ENCODE measurements at places on chromosomes 16 and 17. TPM values are rescaled to one million over a fixed set of nuclear protein-coding genes. Genes with fewer than 3 reads are reported as not detected.

- no peak for DNase-seq
Observed at GRCh38 chr16:67302076-67302475, 22.7 kb downstream of the PLEKHG4 start.

DNA sequence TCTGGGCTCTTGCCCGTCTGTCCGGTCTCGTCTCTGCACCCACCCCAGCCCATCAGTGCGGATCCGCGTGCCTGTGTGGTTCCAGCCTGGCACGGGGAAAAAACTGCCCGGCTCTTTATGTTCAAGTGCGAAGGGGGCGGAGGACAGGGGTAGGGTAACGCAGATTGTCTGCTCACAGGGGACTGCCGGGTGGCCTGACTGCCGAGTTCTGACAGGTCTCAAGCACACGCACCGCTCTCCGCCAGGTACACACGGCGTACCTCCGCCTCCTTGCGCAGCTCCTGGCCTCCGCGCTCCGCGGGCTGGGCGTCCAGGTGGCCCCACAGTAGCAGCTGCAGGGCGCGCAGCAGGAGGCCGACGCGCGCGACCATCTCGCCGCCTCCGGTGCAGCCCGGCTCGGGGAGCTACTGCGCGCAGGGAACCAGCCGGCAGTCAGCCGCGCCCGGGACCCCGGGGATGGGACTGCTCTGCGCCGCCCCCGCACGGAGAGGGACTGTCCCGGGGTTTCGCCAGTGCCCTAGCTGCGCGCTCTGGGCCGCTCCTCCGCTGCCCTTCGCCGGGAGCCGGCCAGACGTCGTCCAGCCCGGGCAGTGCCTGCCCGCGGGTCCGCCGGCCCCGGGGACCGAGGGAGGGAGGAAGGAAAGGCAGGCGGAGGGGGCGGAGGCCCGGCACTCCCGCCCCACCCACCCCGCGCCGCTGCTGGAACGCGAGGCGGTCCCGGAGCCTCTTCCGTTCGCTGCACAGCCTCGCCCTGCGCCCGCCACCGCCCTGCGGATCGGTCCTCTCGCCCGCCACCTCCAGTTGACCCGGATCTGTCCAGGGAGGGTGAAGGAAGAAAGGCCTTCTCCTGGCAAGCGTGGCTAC lies at the start of gene MMP28:
Gene MMP28 (minus strand): TSS at position 635 of the 864 bp plus-strand sequence. CDS start 264 bp downstream, at position 371.
- peak; percentile 30 for DNase-seq

DNA sequence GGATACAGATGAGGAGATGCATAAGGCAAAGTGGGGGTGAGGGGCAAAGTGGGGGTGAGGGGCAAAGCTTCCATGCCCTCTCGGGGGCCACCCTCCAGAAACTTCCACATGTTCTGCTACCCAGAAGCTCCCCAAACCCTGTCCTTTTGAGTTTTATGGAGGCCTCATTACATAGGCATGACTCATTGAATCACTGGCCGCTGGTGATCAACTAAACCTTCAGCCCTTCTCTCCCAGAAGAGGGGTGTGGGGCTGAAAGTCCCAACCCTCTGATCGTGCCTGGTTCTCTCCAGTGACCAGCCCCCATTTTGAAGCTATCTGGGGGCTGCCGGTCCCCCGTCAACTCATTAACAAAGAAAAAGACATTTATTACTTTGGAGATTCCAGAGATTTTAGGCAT lies 27.5 kb downstream of the ITGAE start:
- DNase-seq = no peak

DNA sequence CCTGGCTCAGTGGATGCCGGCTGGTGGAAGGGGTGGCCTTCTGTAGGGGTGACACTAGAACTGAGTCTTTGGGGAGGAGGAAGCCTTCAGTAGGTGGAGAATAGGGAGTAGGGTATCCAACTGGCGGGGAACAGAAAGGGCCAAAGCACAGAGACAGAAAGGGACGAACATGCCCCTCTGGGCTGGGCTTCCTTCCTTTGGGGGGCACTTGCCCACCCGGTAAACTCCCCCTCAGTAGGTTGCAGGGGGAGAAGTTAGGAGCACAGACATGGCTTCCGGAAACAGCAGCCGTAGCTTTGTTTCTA lies 774 bp downstream of the ENGASE start:
- no peak for DNase-seq

DNA sequence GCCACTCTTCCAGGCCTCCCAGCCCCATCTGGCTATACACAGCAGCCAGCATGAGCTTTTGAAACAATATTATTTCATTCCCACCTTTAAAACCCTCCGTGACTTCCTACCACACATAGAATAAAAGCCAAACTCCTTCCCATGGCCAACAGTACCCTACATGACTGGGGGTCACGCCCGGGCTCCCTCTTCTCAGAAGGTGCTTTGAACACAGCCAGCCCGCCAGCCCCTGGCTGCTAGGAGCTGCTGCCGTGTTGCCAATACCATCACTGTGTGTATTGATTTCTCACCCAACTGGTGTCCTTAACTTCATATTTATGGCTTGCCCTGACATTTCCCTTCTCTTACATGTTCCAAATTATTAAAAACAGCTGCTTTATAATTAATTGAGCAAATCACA lies 111.2 kb downstream of the GNAO1 start:
- DNase-seq = no peak

DNA sequence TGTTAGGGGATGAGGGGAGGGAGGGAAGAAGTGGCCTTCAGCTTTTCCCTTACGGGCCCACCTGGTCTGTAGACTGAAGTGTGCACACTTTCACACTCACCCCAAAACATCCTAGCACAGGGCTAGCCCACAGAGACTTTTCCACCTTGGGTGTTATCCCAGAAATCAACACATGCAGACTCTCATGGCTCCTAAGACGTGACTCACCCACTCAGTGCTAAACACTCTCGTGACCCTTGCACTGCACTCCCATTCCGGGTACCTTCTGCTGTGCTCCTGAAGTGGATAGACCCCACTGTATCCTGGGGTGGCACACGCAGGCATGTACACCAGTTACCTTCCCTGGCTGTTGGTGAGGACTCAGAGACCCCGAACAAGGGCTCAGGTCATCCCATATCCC lies 23.0 kb upstream of the ABCC3 start:
- no peak for DNase-seq

DNA sequence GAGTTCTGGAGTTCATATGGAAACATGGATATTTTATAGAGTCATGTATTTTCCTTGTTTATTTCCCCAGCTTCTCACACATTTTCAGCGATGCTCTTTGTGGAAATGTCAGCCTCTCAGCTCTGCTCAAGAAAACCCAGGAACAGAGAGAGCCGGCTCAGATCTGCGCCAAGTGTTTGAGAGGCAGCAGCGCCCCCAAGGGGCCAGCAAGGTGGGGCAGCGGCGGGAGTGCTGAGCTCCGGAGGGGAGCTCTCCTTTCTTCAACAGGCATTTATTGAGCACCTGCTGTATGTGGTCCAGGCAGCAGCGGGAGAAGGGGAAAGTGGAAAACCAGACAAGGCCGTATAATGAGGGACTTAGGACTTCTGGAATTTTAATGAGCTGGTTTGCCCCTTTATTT lies 421.1 kb upstream of the C16orf82 start:
- DNase-seq = peak; percentile 16

Gene RGS11
- polyA plus RNA-seq = 0.92 TPM
